Stimulated activated CD8-positive, alpha-beta memory T cell treated with anti-CD3 and anti-CD28 coated beads, Interleukin-15, amount 100 ng/mL, for 1 hour (primary cell): ENCODE measurements at places on chromosomes 12 and 14.

- no peak for DNase-seq
These were observed 524.8 kb upstream of the STXBP6 start for GRCh38 chr14:25574628-25575325.

GRCh38 chr14:102696856-102697495, 80.3 kb upstream of the TRAF3 start:
- DNase-seq = no peak

- DNase-seq = peak; percentile 82
These were observed 717 bp downstream of the ORAI1 start for GRCh38 chr12:121626853-121627640.

DNA sequence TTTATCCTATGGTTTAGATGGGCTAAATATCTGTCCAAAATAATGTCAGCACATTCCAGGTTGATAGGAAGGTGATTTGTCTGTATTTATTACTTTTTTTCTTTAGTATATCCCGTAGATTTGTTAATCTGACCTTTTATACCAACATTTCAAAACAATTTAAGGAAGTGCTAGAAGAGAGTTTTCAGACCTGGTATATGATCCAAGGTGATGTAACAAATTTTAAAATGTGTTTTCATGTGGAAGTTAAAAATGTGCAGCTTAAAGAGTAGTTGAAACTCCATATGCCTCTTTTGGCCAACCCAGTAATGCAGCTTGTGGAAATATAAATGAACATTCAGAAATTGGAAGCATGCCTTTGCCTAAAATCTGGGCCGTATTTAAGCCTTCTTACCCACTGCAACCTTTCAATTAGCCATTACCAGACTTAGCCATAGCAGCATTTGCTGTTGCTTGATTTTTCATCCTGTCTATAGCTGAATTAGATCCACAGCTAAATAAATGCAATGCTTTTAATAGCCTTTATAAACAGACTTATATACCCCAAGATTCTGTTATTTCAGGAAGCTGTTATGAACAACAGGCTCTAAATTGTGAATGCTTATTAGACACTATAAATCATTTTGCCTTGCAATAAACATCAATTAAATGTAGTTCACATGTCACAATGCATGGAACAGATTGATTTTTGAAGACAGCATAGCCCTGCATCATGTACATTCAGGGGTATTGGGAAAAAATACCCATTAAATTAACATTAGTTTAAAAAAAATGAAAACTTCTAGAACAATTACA, 271.2 kb downstream of the PDZRN4 start:
- DNase-seq = no peak

- DNase-seq = no peak
These were observed 36.2 kb downstream of the PRIMA1 start for GRCh38 chr14:93751946-93752655.

DNA sequence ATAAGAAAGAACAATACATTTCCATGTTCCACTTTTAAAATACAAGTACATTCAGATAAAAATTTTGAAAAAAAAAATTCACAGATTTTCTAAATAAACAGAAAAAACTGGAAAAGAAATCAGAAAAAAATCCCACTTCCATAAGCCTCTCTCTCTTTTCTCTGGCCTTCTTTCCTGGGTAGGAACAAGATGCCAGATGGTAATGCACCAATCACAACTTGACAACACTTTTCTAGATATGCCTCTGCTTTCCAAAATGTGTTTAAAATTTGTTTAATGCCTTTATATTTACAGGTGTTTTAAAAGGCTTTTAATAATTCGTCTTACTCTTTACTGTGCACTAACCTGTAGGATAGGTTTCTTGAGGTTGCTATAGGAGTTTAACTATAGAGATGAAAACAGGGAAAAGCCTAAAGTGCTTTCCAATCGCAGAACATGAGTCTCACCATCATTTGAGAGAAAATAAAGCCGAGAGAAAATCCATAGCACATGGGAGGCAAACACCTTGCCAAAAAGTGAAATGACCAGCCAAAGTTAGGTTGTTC, 74.2 kb downstream of the TMTC1 start:
- DNase-seq = no peak

GRCh38 chr12:2248901-2249381, 196.2 kb downstream of the CACNA1C start:
- DNase-seq = no peak

GRCh38 chr12:103326190-103326589, 169.6 kb downstream of the C12orf42 start:
- no peak for DNase-seq

DNA sequence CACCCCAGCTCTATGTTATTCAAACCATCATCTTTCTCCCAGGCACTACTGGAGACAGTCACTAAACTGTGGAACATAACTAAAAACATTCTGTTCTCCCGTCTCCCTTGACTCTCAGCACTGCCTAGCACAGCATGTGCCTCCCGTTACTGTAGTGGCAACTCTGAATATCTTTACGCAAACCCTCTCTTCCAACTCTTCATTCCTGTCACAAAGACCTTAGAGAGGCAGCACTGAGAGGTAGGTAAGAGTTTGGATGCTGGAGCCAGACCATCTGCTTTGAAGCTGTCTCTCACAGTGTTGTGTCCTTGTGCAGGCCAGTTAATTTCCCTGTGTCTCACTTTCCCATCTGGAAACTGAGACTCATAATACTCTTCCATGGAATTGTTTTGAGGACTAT, 108.1 kb downstream of the DIP2B start:
- no peak for DNase-seq
